ENCODE measurements at places on chromosomes 3 and 15.

DNA sequence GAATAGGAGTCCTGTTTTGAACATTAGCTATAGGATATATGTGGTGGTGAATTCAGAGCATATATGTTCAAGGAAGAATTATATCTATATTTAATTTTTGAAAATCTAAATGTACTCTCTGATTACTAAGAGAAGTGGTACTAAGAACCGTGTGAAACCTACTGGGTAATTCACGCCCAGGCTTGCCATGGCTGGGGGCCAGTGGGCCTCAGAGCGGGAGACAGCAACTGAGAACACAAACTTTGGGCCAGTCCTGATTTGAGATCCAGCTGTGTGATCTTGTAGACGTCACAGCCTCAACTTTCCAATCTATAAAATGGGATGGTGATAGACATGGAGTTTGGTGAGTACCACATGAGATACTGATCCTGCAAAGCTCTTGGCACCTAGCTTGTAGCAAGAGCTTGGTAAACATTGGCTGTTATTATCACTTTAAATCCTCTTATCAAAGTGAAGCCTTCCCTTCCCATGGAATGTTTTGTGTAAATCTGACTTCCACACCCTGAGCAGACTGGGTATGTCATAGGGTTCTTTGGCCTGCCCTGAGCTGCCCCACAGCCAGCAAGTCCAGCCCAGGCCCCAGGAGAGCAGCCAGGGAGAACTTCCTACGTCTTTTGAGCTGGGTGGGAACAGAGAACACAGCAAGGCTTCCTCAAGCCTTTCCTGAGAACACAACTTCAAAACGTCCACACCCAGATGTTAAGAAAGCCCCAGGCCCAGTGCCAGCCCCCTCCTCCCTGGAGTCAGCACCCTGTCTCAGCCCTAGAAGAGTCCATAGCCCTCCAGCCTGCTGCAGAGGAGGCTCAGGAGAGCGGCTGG is 8.2 kb upstream of the PAQR5 start:
- no peak for DNase-seq

GRCh38 chr3:115409596-115409995 is 213.7 kb upstream of the GAP43 start:
- no peak for DNase-seq

DNA sequence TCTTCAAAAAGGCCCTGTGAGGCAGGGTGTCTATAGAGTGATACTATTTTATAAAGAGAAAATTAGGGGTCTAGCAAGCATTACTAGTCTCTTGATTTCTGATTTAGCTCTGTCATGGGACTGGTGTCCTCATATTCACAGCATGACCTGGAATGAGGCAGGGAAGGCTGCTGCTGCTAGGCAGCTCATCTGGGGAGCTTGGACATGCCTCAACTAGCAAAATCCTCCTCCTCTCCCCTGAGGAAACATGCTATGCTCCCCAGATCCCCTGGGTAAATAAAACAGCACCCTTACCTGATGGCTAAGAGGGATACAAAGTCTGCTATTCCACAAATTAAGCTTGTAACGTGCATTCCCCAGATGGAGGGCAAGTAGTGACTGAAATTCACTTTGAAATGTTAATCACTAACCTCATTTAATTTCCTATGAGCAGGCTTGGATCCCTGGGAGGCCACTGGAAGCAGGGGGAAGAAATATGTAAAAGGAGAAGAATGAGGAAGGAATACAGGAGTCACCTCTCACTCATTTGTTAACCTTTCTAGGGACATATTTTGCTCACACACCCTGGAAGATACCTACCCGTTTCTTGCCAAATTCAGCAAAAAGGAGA is 709.4 kb downstream of the SQOR start:
- DNase-seq = no peak

GRCh38 chr3:60856257-60857046 is 394.8 kb downstream of the FHIT start:
- no peak for DNase-seq

DNA sequence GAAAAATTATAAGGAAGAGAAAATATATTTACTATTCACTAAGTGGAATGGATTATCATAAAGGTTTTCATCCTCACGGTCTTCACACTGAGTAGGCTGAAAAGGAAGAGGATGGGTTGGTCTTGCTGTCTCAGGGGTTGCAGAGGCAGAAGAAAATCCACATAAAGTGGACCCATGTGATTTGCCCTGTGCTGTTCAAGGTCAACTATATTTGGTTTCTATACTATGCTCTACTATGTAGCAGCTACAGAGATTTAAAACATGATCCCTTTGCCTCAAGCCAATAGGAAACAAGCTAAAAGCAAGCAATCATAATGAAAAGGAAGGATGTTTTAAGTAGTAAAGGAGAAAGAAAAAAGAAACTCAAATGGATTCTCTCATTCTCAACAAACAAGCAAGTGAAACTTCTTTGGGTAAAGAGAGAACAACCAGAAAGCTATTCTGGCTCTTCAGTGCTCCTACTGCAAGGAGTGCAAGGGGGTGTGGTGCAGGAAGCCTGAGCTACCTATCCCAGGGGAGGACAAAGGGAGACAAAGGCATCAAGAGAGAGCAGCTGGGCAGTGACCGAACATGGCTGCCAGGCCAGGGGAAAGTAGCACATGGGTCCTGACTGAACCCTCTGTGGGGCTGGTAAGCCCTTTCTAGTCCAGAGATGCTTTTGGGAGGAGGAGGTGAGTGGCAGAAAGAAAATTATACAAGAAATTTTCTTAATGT is 35.9 kb downstream of the SFMBT1 start:
- no peak for DNase-seq

- no peak for DNase-seq
These were observed 13.2 kb downstream of the KIF7 start for GRCh38 chr15:89642106-89642505.

GRCh38 chr3:135500034-135500433 is 465.5 kb upstream of the PPP2R3A start:
- DNase-seq = no peak

DNA sequence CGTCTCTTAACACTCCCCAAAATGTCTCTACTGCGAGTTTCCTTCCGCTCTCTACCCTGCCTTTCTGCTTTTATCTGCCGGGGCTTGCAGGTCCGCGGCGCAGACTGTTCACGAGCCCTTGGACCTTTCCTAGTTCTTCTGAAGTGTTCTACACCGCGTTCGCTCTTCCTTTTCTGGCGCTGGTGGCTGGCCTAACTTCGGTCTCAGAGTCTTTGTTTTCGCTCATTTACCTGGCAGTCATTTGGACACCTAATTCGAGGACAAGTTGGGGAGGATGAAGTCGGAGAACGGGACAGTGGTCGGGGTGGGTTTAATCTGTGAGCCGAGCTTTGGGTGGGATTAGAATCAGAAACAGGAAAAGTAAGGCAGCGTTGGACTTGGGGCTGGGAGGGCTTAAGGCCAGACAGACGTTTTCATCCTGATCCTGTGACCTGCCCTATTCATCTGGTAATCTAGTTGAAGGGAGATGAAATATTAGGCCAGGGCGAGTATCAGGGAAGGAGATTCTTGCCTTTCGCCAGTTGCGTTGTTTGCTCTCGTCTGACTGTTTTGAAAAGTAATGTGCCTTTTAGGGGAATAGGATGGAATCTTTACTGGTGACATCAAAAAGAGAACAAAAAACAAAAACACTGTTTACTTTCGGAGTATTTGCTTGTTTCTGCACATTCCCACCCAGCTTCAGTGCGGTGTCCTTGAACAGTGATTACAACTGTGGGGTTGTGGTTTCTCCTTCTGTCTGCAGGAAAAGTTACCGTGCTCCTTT is 1.8 kb downstream of the DIPK2A start:
- no peak for DNase-seq

DNA sequence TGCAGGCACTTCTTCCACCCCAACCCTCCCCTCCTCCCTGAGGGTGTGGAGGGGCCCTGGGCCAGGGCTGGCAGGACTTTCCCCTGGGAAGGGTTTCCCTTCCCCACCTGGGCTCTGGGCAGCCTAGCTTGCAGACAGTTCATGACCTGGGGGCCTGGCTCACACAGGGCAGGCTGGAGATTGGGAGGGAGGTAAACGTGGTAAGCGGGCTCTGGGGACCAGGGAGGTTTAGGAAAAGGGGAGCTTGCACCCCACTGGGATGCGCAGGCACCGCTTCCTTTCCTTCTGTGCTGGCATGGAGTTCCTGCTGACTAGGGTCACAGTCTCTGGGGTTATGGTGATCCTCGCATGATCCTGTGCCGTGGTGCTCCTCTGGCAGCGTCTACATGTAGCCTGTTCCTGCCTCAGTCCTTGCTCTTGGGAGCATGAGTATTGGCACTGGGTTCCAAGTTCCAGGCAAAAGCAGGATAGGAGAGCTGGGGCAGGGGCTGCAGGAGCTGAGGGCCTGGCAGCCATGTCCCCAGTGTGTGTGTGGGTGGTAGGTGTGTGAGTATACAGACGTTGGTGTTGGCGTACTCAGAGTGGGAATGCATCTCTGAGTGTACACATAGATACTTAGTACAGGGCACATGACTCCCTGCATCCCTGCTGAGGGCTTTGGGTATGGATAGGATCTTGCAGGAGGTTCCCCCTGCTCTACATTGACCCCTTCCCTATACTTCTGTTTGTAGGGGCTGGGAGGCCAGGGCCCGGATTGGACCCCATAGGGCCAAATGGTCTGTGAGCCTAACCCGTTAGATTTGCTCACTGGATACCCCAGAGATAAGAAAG is 6.9 kb downstream of the GLYCTK start:
- DNase-seq = no peak

GRCh38 chr15:75217012-75217411 is 15.3 kb downstream of the C15orf39 start:
- DNase-seq = no peak

- no peak for DNase-seq
These were observed 14.5 kb upstream of the CAPN3 start for GRCh38 chr15:42344763-42345162.

GRCh38 chr15:75646112-75646943 is 1.4 kb upstream of the SNX33 start:
- DNase-seq = no peak

- no peak for DNase-seq
These were observed 157.3 kb upstream of the SMAD3 start for GRCh38 chr15:66907826-66908743.

DNA sequence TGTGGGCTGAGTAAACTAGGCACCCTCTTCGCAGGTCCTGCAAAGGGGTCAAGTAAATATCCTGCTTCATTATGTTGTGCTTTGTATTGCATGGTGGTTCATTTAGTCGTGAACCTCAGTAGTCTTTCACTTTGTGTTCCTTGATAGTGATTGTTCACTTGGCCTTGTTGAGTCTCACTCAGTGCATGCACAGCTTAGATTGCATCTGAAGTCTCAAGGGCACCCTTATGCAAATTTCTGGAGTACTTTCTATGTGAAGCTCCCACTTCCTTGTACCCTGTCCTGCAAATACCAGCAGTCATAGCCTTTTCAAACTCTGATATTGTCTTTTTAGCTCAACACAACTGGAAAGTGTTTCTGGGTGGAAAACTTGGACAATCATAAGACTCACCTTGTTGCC is 519.2 kb downstream of the NAALADL2 start:
- no peak for DNase-seq

Measured in GM12891 (cell line).